ENCODE measurements at places on chromosomes 5 and 9.

DNA sequence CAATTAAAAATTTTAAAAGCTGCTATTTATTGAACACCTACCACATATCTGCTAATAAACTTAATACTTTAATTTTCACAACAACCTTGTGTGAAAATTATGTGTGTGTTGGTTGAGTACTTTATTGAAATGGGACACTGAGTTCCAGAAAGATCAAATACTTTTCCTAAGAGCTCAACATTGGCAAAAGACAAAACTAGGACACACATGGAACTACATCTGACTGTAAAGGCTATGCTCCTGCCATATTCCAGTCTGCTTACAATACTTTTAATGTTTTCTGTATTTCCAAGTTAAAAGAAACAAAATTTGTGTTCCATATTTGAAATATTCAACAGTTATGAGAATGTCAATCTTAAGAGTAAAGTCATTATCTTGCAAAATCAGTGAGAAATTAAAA, 111.8 kb downstream of the RFX3 start:
- no peak for DNase-seq

- DNase-seq: no peak
Observed at GRCh38 chr5:142837081-142837725, 67.0 kb downstream of the ARHGAP26 start.

DNA sequence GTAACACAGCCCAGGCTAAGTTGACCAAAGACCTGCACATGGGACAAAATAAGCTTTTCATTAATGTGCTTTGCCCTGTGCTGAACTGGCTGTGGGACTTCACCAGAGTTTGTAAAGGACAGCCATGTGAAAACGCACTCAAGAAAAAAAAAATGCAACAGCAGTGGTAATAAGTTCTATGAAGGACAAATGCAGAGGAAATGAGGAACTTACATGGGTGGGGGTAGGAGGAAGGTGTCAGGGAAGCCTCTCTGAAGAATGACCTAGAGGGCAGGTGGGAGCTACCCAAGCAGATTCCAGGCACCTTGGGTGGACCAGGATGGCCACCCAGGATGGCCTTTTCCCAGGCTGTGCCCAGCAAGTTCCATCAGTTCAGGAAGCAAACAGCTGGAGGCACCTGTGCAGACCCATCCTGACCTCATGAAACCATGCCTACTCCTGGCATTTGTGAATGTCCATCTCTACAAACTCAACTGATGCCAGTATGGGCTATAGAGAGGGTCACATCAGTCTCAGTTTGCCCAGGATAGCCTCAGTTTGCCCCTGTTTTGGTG, 6.7 kb upstream of the PHF2 start:
- no peak for DNase-seq

DNA sequence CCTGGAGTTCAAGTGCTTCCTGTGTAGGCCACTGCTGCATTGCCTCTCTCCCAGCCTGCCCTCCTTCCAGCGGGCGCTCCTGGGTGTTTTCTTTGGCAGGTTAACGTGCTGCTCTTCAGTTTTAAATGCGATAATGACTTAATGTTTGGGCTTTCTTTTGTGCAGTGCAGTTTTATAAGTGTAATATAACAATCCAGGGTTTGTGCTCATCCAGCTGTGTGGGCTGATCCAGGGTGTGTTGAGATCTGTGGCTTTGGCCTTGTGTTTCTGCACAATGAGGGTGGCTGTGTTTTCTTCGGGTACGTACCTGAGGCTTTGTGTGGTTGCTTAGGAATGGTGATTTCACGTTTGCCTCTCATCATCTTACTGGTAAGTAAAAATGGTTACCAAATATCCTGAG, 50.6 kb downstream of the PCSK5 start:
- DNase-seq: no peak

DNA sequence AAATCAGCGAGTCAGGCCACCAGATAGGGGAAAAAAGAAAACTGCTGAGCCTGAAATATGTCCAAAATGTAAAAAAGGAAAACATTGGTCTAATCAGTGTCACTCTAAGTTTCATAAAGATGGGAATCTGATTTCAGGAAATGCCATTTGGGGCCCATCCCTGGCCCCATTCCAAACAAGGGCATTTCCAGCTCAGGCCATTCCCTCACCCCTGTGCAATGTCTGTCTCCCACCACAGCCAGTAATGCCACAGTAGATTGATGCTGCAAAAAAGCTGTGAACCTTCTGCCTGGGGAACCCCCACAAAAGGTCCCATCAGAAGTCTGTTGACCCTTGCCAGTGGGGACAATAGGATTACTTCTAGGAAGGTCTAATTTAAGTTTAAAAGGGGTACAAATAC, 199.6 kb downstream of the YTHDC2 start:
- DNase-seq: no peak

GRCh38 chr5:148565148-148565547, 89.2 kb downstream of the HTR4 start:
- no peak for DNase-seq

GRCh38 chr5:22844636-22845035, 8.5 kb downstream of the CDH12 start:
- DNase-seq: no peak

All from smooth muscle cell of the brain vasculature (primary cell).